ENCODE measurements at places on chromosomes 16 and 17.
A peak's percentile ranks its signal among the peaks of the same experiment; 100 is the strongest.

DNA sequence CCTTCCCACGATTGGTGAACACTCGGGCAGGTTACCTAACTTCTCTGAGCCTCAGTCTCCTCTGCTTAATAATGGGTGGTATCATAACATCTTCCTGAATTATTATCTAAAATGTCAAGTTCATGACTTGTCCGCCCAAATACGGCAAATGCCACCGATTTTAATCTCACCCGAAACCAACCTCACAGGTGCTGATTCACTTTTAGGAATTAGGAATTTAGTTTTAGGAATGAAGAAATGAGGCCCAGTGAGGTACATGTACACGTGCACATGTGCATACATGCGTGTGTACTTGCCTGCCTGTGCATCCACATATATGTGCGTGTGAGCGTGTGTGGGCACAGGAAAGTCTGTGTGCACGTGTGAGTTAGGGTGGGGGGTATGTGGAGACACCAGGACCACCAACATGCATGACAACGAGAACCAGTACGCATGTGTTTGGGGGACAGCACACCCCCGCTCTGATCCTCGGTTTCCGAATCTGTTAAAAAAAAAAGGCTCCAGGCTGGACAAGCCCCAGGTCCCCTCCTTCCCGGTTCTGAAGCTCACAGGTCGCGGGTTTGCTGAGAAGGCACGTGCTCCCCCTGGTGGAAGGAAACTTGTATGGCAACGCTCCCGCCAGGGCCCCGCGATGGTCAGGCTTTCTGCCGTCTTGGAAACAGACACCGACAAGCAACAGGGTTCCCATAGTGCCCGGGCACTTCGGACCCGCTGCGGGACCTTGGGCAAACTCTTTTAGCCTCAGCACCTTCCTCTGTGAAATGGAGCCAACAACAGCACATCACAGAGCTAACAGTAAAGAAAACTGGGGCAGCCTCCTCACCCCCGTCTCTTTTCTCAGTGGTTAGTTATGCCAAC lies 219.2 kb downstream of the RBFOX3 start:
- no peak for DNase-seq

DNA sequence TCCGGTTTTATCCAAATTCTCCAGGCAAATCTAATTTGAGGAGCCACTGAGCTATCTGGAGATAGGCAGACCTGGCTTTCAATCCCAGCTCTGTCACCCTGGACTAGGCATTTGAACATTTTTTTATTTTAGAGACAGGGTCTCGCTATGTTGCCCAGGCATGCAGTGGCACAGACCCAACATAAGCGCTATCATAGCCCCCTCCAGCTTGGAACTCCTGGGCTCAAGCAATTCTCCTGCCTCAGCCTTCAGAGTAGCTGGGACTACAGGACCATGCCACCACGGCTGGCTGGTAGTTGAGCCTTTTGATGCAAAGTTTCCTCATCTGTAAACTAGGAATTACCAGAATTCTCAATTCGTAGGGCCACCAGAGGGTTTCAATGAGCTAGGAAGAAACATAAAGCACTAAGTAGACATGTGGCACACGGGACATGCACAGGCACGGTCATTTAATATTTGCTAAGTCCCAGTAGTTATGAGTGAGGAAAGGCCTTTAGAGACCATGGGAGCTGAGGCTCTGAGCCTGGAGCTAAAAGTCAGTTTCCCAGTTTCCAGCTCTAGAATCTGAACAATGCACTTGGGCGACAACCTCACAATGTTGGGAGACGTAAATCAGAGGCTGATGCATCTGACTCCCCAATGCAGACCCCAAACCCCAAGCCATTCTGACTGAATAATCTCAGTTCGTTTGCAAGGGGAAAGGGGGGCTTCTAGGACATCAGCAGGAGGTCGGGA lies 1.1 kb downstream of the ELOB start:
- DNase-seq = no peak

GRCh38 chr16:66585481-66586239 lies 6.4 kb downstream of the CMTM2 start:
- DNase-seq = no peak

- no peak for DNase-seq
Observed at GRCh38 chr17:75270218-75270965, 639 bp downstream of the MIF4GD start.

GRCh38 chr17:56125830-56126819 lies 27.1 kb upstream of the ANKFN1 start:
- no peak for DNase-seq

GRCh38 chr17:67378454-67379250 lies 1.6 kb downstream of the PITPNC1 start:
- DNase-seq = peak; percentile 30

DNA sequence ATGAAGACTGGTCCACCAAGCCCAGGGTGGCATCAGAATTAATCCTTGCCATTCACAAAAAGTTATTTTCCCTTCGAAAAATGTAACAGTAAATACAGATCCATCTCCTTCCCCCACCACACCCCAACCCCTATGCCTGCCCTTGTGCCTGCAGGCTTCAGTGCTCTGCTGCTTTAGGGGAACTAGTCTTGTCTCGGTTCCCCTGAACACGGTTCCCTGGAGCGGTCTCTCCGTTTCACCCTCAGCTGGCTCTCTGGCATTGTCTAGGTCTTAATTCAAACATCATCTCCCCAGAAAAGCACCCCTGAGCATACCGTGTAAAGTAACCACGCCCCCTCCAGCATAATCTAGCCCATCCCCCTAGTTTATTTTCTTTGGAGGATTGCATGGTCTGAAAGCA lies 25.8 kb downstream of the EMP2 start:
- DNase-seq = no peak

DNA sequence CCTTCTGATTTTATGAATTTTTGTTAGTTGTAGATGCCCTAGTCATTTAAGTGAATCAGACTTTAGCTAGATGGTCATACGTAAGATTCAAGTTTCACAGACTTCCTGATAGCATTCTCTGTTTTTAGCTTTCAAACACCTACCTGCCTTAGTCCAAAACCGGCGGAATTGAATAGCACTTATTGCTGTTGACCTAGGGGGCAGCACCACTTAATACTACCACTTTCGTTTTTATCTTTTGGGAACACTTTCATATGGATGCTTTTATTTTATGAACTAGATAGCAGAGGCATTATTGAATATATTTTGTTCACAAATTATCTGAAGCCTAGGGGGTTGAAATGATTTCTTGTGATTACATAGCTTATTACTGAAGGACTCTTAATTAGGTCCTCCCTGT lies 31.5 kb downstream of the TADA2A start:
- DNase-seq = no peak

- DNase-seq = no peak
Observed at GRCh38 chr17:81884520-81884919, 6.9 kb downstream of the ALYREF start.

DNA sequence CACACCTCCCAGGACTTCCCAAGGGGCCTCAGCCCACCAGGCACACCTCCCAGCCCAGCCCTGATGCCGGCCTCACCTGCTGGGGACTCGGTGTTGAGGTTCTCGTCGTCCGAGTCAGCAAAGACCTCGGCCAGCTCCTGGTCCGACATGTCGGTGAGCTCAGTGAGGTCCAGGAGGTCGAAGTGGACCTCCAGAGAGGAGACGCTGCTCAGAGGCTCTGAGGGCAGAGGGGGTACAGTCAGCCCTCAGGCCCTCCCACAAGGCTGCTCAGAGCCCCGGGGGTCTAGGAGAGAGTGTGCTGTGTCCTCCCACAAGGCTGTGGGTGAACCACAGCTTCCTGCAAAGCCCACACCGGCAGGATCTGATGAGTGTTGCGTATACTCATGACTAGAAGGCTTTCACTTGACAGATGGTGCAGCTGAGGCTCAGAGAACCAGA lies 10.5 kb downstream of the DBNDD1 start:
- no peak for DNase-seq

DNA sequence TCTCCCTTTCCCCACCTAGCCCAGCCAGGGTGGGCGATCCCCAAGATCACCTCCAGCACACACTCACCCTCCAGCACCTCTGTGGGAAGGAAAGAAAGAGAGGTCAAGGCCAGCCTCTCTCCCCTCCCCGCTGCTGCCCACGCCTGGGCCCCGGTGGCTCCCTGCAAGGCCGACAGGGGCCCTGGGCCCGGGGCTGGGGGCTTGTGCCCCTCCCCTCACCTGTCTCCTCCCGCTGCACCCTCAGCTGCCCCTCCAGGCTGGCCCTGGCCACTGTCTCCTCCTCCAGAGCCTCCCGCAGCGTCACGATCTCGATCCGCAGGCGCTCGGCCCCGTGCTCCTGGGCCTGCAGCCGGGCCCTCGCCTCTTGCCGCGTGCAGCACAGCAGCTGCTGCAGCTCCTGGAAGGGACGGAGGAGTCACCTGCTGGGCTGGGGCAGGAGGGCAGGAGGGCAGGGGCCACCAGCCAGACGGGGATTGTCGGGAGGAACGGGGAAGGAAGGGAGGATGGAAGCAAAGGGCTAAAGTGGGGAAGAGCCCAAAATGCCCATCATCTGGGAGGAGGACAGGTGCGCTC lies 19.2 kb downstream of the RABEP2 start:
- DNase-seq = no peak

DNA sequence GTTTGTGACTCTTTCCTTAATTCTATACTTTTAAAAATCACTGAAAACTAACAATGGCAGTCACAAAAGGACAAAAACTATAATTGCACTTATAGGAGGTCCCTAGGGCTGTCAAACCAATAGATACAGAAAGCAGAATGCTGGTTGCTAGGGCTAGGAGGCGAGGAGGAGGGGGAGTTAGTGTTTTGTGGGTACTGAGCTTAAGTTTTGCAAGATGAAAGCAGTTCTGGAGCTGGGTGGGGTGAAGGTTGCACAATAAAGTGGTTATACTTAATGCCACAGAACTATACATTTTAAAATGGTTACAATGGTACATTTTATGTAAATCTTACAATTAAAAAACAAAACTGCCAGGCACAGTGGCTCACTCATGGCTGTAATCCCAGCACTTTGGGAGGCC lies 27.3 kb downstream of the NUBP1 start:
- DNase-seq = no peak

DNA sequence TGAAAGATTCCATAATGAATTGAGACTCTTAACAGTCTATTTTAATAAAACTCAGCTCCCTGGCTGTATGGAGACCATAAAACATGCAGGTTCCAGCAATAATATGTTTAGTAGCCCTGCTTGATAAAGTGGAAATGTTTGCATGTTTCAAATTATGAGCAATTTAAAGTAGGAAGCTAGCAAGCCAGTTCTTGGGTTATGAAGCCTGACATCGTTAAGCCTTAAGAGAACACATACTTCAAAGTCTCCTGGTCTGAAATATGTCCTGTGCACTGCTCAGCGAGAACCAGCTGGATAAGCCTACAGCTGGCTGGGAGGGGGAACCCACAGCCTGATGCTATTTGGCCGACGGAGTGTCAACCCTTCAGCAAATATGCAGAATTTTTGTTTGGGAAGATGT lies 140.3 kb downstream of the SALL1 start:
- no peak for DNase-seq

- DNase-seq = no peak
Observed at GRCh38 chr16:84461413-84462295, 42.8 kb downstream of the MEAK7 start.

DNA sequence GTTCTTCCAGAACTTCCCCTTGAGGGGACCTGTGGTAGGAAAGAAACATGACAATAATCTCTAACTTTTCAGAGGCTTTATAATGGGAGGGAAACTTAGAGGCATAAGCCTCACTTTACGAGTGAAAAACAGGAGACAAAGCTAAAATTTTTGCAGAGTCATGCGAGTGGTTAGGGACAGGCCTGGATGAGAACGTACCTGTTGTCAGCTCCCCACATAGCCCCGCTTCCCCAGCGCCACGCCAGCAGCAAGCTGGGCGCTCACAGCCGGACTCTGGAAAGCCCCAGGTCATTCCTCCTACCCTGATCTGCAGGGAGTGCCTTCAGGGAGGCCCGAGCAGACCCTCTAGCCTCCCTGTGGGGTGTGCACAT lies 53.6 kb downstream of the LDHD start:
- DNase-seq = no peak

- DNase-seq = no peak
Observed at GRCh38 chr17:58335779-58336455, 7.3 kb upstream of the TSPOAP1 start.

DNA sequence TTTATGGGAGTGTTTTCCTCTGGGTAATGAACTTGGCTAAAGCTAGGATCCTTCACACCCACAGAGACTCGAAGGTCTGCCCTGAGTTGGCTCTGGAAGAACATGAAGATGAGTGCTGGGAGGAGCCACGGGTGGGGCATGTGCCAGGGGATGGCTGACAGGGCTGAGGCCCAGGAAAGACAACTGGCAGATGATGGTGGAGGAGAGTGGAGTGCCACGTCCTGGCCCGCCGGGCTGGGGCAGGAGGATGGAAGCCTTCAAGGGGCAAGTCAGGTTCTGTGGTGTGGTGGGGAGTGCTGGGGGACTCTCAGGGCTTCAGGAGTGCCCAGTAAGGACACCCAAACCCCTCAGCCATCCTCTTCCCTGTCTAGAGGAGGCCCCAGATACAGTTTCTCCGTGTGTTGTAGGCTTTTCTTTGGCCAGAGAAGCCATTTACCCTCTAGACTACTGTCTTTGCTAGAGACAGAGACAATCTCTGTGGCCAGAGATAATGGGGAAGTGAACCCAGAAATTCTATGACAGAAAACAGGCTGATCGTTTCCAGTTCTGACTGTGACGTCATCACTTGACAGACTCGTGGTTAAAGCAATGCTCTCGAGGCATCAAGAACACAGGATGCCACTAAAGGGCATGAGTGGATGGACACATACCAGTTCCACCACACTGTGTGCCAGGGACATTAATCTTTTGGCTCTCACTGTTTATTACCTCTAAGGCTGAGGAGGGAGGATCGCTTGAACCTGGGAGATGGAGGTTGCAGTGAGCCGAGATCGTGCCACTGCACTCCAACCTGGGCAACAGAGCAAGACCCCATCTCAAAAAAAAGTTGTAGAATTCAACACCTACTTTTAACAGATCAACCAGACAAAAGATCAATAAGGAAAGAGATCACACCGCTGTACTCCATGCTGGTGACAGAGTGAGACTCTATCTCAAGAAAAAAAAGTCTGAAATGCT lies 18.6 kb upstream of the SLC5A10 start:
- no peak for DNase-seq

GRCh38 chr17:45386178-45386577 lies 46.5 kb downstream of the ARHGAP27 start:
- no peak for DNase-seq

DNA sequence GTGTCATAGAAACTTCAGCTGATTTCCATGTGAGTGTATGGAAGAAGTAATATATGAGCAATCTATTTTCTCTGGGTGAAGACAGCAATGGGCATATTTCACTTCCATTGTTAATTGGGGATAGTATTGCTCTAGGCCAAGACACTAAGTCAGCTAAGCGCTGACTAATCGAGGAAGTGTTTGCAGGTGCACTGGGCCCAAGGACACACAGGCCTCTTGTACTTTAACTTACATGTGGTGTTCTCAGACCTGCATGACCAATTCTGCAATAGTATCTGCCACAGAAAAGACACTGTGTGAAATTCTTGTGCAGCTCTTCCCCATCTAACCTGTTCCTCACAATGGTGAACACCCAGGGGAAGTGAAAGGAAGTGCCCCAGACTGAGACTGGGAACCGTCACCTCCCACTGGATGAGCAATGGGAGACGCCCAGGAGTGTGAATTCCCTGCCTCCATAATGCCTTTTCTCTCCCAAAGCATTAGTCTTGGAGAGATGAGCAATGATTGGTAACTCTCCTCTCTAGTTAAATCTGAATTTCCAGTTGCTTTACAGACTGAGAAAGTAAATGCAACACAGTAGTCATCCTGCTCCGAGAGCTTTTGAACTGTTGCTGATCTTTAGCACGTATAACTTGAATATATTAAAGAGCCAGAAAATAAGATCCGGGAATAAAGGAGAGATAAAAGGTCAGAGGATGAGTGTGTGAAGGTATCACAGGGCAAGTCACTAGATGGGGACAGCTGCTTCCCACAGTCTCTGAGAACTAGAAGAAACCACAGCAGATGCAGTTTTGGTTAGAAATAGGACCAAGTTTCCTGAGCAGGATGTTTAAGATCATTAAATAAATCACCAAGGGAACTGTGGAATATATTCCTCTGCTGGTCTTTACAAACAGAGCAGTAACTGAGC lies 82.6 kb downstream of the CDK5R1 start:
- DNase-seq = no peak
